ENCODE measurements at places on chromosomes 1 and 21.

DNA sequence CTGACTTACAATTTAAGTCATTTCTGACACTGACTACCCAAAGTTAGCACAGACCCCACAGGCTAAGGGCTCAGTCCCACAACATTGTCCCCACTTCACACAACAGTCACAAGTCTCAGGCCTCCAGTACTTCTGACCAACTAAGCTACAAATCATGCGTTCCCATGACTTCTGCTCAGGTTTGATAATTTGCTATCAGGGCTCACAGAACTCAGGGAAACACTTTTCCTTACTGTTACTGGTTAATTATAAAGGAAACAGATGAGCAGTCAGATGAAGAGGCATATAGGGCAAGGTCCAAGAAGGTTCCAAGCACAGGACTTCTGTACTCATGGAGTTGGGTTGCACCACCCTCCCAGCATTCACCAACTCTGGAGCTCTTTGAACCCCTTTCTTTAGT lies 151.2 kb upstream of the TNR start:
- no peak for DNase-seq

DNA sequence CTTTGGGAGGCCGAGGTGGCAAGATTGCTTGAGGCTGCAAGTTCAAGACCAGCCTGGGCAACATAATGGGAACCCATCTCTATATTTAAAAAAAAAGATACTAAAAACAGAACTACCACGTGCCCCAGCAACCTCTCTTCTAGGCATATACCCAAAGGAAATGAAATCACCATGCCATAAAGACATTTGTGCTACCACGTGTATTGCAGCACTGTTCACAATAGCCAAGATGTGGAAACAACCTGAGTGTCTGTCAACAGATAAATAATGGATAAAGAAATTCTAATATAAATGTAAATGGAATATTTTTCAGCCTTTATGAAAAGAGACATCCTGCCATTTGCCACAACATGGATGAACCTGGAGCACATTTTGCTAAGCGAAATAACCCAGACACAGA lies 128.6 kb downstream of the PCNX2 start:
- DNase-seq: no peak

DNA sequence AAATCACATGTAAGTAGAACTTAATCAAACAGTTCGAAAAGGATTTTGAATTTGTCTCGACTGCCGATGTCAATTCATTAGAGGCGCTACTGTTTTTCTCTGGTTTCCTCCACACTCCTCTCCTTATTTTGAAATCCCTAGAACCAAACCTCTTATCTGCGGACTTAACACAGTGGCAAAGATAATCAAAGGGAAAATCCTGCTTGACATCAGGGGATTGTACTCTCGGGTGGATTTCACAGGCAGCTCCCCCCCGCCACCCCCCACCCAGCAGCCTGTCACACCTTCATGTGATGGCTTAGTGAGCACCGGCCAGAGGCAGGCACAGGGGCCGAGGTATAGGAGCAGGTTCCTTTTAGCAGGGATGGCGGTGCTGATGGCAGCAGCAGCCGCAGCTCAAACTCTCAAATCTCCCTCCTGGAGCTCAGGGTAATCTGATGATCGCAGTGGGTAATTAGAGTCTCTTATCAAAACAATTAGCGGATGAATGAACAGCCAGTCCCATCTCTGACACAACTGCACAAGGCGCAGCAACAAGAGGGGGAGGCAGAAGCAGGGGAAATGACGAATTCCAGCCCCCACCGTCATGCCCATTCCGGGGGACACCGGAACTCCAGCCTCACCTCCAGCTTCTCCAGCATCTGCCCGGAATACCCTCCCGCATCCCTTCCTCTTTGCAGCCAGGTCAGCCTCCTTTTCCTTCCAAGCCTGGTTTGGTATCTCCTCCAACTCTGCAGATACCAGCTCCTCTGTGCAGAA lies 80.3 kb downstream of the SSBP3 start:
- DNase-seq: no peak

- no peak for DNase-seq
Measured at GRCh38 chr1:106785176-106785575, 271.3 kb upstream of the PRMT6 start.

DNA sequence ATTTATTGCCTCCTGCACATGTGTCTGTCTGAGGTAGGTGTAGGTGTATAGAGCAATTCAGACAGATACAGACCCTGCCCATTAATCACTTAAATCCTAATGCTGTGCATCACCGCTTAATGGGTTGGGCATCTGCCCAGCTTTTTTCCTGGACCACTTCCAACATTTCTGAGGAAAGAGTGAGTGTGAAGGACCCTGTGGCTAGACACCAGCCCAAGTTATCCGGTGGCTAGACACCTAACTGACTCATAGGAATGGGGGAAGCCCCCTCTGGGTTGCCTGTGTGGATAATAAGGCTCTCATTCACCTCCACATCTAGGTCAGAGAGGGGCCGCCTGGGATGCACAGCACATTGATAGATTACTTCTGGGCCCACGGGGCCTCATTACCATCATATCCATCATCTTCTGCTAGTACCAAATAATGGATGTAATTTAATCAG lies 121.1 kb upstream of the RAVER2 start:
- DNase-seq: no peak

- peak; percentile 68 for DNase-seq
Measured at GRCh38 chr1:248924696-248925532, 18.9 kb downstream of the PGBD2 start.

GRCh38 chr1:220182656-220183055 lies 88.7 kb downstream of the IARS2 start:
- no peak for DNase-seq

DNA sequence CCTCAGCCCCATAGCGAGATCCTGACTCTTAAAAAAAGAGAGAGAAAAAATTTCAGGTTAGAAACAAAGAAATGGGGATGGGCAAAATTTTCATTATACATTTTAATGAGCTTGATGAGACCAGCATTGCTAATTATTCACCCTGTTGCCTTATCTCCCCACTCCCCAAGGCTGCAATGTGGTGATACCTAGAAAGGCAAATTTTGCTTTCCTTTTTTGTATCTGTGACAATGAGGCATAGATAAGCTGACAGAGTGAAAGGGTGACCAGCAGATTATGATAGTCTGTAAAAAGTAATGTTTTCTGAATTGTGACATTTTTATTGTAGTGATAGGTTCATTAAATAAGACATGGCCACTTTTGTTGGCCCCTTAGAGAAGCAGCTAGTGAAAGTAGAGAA lies 12.9 kb downstream of the SRRM1 start:
- DNase-seq: no peak

DNA sequence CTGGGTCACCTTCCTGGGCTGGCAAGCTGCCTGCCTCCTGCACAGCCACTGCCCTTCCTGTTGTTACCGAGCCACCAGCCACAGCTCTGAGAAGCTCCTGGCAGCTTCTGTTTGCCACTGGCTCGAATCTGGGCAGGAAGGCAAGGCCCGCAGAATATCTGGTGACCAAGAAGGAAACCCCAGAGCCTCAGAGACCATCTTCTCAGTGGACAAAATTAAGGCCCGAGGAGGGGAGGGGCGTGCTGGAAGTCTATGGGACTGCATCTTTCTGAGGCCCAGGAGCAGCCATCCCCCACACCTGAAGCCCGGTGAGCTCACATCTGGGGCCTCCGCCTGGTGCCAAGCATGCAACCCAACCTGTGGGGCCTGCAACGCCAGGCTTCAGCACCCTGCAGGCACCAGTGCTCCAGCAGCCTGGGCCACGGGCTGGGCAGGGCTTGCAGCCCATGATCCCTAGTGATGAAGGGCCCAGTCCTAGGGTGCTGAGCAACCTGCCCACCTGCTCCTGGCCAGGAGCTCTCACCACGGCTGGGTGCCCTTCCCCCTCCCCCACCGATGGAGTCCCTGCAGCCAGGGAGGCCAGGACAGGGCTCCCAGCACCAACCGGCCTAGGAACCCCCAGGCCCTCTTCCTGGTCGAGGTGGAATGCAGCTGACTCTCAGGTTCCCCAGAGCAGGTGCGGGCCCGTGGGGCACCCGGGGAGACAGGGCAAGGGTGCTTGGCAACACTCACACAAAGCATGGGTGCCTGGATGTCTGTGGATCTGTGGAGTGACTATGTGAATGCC lies 879 bp downstream of the CPTP start:
- DNase-seq: no peak

DNA sequence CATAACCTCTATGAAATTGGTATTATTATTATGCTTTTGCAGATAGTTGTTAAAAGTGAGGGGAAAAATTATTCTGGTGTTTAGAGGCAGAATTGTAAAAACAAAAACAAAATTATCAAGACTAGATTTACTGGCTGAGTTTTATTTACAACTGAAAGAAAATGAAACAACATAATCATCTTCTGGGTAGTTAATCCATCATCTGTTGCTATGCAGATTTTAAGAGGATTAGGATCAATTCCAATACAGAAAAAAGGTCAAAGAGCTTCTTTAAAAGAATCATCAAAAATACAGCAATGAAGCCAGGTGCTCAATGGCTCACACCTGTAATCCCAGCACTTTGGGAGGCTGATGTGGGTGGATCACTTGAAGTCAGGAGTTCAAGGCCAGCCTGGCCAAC lies 8.3 kb downstream of the GOLT1A start:
- no peak for DNase-seq

- DNase-seq: no peak
Measured at GRCh38 chr1:109266965-109267364, 16.0 kb downstream of the PSRC1 start.

DNA sequence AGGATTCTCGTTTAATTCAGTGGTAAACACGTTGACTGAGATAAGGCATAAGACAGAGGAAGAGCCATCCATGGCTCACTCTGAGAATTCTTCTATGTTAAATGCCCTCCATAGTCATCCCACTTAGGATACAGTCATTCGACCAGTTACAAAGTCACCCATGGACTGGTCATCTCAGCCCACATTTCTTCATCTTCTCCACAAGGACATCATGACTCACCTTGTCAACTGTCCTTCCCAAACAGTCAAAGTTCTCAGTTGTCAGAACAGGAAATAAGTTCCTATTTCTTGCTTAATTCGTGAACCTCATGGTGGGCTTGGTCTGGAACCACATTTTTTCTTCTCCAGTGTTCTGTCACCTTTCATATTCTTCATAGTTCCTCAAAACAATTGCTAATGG lies 133.2 kb downstream of the TGFB2 start:
- no peak for DNase-seq

- DNase-seq: no peak
Measured at GRCh38 chr1:206000641-206001339, 2.4 kb downstream of the RAB7B start.

DNA sequence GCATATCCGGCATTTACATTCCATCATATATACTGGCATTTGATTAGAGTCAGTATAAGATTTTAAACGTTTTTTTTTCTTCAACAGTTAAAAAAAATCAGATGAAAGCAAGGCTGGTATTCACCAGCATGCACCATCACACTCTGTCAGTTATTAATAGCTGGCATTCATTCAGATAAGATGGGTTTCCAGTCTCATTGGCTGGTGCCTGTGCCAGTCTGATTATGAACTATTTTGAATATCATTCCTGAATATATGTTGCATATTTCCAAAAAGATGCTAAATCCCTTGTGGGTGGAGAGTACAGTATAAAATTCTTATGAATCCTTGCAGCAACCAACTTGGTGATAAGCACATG lies 211.7 kb downstream of the GPATCH2 start:
- no peak for DNase-seq

DNA sequence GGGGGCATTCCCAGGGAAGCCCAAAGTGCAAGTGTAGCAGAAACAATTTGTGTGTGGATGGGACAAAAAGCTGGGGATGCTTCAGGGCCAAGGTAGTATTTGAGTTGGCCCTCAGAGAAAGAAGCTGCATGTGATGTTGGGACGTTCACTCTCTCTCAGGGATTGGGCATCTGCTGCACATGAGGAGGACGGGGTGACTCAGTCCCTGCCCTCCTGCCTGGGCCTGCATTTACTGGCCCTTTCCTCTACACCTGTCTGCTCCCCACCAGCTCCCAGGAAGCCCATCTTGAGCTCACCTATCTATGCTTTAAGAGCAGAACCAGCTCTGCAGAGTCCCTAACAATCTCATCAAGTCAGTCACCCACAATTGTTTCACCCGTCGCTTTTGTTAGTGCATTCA lies 23.5 kb upstream of the MPZL1 start:
- no peak for DNase-seq

- DNase-seq: no peak
Measured at GRCh38 chr1:2391931-2392509, 379 bp downstream of the RER1 start.

- no peak for DNase-seq
Measured at GRCh38 chr1:160410406-160411005, 10.1 kb downstream of the VANGL2 start.

DNA sequence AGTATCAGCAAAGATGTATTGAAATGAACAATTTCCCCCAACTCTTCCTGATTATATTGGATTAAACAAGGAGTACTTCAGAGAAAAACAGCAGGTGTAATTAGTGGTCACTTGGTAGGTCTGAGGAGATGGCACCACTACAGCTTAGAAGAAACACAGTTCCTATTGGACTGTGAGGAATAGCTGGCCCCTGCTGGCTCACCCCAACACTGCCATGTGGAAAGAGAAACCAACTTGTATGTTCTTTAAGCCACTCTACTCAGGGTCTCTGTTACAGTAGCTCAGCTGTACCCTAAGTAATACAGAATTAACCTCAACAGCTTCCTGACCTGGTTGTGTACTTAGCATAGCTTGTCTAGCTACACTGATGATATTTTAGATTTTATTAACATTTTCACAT lies 26.5 kb upstream of the MTR start:
- no peak for DNase-seq

GRCh38 chr1:63322114-63322943 lies at the start of gene FOXD3:
Gene FOXD3, plus strand, starts transcription at chr1:63322567. Its CDS starts 492 bp downstream, at chr1:63323059.
- DNase-seq: no peak

- no peak for DNase-seq
Measured at GRCh38 chr1:24732186-24732885, 12.9 kb upstream of the CLIC4 start.

- no peak for DNase-seq
Measured at GRCh38 chr1:214563881-214564280, 12.5 kb upstream of the PTPN14 start.

DNA sequence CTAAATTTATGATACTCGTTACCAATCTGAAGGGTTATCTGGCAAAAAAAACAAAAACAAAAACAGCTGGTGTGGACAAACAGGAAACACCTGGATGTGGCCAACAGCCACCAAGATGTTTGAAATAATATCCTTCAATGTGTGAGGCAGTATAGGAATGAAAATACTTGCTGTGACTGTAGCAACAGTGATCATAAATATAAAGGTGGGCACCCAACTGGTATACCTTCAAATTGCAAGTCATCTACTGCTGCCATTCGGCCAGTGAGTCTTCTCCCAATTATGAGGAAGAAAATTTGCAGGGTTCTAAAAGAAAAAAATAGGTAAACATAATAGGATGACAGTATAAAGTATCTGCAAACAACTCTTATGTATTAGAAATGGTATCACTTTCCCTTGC lies 916 bp downstream of the YIPF1 start:
- DNase-seq: no peak

DNA sequence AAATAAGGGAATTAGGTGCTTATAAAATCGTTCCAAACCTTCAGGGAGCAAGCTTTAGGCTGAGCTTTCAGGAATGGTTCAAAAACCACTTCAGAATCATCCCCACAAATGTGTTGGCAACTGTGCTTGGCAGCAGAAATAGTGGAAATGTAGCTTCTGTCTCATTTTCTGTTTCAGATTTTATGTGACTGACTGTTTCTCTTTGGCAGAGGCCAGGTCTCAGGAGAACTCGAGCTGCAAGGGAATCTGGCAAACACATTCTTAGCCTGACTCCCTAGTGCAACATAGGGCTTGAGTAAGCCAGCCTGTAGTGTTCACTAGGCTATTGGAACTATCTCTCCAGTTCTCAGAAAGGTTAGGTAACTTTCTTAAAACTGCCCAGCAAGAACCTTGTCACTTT lies 128.6 kb downstream of the PLA2G4A start:
- no peak for DNase-seq

Data from G401 (cell line).